CD4-positive, alpha-beta T cell treated with Interleukin-2 at 100 ng/mL for 4 hours (primary cell): ENCODE measurements at places on chromosomes 11 and 22.

- no peak for DNase-seq
Measured at GRCh38 chr11:88375927-88376470, 38.5 kb upstream of the CTSC start.

DNA sequence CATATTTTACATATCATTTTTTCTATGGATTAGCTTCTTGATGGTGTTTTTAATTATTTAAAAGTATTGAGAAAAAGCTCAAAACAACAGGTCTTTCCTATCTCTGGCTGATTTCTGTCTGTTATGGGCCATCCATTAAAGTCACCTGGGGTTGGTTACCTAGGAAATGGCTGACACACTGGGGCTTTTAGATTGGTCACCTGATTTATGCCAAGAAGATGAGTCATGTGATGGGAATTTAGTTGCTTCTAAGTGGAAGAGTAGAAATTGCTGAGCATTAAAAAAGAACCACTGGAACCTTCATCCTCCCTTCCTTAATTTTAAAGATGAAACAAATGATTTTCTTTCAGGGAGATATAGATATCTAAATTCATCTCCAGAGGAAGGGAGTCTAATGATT, 48.8 kb upstream of the LARGE1 start:
- no peak for DNase-seq

DNA sequence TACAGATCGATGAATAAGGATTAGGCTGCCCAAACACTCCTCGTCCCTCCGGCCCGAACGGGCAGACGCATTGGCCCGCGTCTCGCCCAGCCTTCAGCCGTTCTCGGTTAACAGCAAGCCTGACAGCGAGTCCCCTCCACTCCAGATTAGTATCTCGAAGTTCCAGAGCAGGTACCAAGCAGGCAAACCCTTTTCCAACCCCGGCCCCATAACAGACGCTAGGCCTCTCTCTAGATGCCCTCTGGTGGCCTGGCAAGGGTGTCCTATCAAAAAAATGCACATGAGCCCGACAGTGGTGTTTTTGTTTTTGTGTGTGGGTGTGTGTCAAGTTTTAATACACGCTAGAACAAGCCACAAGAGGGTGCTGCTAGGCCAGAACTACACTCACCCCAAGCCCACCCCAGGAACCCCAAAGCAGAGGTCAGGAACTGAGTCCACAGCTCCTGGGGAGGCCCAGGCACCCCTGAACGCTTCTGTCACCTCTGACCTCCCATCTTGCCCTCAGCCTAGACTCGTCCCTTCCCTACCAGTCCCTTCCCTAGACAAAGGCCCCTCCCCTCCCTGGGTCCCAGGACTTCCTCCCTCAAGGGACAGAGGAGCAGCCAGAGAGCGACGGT, 658 bp upstream of the ARFGAP2 start:
- peak; percentile 90 for DNase-seq

GRCh38 chr11:125376856-125377255, 119.2 kb downstream of the FEZ1 start:
- DNase-seq: no peak

- no peak for DNase-seq
Measured at GRCh38 chr11:41459465-41460401, at the start of gene LRRC4C. TSS of gene LRRC4C (minus strand) at chr11:41459652.

GRCh38 chr11:121464352-121464946, 11.7 kb upstream of the SORL1-AS1 start:
- DNase-seq: peak; percentile 91

- no peak for DNase-seq
Measured at GRCh38 chr11:77182542-77183430, 54.7 kb downstream of the MYO7A start.

GRCh38 chr11:22657101-22657694, 9.2 kb upstream of the GAS2 start:
- DNase-seq: no peak

GRCh38 chr11:40360206-40360798, 1099.2 kb downstream of the LRRC4C start:
- no peak for DNase-seq

DNA sequence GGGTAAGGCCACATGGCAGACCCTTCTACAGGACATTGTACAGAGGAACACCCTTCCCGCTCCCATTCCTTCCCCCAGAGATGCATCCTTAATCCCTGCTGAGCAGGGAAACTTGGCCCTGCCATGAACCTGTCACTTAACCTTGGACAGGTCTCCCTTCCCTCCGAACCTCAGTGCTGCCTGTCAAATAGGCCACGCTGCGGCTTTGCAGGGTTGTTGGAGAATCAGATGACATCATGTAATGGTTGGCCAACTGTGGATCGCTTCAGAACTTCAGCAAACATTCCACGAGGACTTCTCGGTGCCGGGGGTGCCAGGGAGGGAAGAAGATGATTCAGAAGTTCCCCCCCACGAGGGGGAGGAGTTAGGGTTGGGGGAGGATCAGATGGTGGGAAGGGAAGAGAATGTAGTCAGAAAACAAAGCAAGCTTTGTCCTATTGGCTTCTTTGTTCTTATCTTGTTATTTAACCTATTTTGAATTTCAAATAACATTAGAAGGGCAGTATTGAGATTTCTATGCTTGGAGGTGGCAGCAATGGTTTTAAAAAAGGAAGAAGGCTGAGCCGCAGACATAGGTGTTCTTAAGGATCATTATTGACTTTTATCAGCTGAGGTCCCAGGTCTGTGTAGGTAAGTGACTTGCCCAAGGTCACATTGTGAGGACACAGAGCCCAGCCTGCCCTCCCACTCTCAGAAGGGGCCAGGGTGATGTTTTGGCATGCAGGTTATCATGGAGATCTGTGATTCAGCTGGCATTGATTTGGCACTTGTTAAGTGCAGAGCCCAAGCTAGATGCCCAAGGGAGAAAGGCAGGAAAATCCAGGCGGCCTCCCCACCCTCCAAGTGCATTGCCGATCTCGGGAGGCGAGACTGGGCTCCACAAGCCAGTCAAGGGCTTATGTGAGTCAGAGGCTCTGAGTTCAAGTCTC, 3.1 kb downstream of the CDC42EP1 start:
- no peak for DNase-seq

DNA sequence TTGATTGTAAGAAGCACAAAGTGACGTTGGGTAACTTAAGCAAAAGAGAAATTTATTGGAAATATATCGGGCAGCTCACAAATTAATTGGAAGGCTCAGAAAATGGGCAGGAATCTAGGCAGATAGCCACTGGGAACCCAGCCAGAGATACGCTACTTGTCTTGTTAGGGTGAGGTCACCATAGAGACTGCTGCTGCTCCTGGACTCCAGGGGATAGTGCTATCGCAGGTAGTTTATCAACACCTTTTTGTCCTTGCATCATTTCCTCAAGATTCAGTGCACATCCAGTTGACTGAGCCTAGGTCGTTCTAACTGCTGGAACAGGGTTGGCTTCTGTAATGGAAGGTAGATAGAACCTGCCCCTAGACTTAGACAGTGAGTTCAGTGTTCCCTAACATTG, 19.6 kb downstream of the AMOTL1 start:
- no peak for DNase-seq

DNA sequence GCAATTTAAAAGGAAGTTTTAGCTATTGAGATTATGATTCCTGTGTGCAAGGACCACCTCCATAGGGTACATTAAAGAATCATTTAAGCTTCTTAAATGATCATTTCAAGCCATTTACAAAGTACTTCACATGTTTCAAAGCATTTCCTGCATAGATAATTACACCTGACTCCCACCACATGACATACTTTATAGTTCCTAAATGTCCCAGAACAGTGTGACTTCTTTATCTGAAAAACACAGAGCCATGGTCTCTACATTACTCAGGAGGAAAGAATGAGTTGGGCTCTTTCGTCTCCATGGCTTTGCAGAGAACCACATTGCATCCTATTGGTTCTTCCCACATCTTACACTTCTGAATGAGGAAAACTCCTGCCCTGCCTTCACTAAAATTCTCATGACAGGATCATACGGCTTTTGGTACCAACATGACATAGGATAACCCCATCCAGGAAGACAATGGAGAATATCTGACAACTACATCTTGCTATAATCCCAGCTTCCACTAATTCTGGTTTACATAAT, 88.6 kb downstream of the ETS1 start:
- no peak for DNase-seq

GRCh38 chr11:32070692-32071091, 20.2 kb upstream of the RCN1 start:
- no peak for DNase-seq

DNA sequence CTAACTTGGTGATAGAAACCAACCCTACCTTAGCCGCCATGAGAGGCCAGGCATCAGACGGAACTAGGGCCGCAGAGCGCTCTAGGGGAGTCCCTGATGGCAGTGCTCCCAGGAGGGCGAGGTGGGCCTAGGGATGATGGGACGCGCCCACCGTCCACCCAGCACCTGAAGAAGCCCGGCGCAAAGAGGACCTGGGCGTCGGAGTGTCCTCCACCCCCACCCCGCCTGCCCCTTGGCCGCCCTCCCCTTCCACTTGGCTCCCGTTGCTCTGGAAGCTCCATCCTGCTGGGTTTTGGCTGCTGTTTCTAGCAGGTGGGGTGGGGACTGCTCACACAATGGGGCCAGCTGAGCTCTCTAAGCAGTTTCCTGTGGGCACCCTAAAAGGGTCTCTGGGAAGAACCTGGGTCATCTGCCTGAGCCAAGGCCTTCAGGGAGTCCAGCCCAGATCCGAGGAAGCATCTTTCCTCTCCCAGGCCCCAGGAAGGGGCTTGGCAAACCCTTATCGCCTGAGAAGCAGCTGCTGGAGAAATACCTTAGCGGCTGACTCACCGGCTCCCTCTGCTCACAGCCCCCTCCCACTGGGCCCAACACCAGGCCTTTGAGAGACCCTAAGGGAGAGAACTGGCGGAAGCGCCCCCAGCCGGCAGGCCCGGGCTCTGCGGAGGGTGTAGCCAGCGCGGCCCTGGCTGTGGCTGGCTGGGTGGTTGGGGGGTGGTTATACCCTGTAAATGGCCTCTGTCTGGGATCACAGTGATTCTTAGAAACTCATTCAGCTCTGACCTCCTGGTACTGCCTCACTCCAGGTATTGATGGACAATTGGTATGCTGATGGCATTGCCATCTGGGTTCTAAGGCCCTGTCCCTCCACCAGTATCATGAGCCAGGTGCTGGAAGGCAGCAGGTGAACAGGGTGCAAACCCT, 19.3 kb downstream of the CREB3L1 start:
- DNase-seq: no peak

- DNase-seq: no peak
Measured at GRCh38 chr11:12211331-12212065, 101.1 kb downstream of the MICAL2 start.

DNA sequence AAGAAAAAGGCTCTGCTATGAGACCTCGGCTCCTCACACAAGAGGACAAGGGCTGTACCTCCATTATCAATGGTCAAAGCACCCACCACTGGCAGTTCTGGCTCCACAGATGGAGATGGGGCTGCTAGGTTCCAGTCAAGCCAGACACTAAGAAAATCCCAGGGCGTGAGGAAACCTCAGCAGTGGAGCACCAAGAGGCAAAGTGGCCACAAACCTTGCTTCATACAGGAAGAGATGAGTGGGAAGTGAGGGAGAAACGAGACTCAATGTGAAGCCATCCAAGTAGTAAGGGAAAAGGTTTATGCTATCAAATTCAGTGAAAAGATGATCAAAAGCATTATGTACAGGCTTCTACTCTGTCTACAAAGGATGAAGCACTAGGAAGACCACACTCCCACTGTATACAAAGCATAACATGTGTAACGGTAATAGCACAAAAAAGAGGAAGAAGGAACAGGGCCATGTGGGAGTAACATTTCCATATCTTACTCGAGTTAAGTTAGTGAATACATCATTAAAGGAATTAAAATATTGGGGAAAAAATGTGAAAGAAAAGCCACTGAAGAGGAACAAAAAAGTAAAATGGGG, 27.0 kb downstream of the POLDIP3 start:
- DNase-seq: no peak

- peak; percentile 91 for DNase-seq
Measured at GRCh38 chr22:30634471-30635233, 929 bp upstream of the SLC35E4 start.

GRCh38 chr11:20620988-20621387, 21.6 kb downstream of the SLC6A5 start:
- no peak for DNase-seq

GRCh38 chr22:49366437-49366836, 461.2 kb downstream of the BRD1 start:
- no peak for DNase-seq

- DNase-seq: no peak
Measured at GRCh38 chr11:890794-891540, 19.6 kb downstream of the CHID1 start.

- DNase-seq: no peak
Measured at GRCh38 chr11:2526808-2527381, 82.1 kb downstream of the KCNQ1 start.

- no peak for DNase-seq
Measured at GRCh38 chr22:43398910-43399309, 12.9 kb upstream of the MPPED1 start.
